ENCODE measurements at places on chromosomes 12 and 14.

DNA sequence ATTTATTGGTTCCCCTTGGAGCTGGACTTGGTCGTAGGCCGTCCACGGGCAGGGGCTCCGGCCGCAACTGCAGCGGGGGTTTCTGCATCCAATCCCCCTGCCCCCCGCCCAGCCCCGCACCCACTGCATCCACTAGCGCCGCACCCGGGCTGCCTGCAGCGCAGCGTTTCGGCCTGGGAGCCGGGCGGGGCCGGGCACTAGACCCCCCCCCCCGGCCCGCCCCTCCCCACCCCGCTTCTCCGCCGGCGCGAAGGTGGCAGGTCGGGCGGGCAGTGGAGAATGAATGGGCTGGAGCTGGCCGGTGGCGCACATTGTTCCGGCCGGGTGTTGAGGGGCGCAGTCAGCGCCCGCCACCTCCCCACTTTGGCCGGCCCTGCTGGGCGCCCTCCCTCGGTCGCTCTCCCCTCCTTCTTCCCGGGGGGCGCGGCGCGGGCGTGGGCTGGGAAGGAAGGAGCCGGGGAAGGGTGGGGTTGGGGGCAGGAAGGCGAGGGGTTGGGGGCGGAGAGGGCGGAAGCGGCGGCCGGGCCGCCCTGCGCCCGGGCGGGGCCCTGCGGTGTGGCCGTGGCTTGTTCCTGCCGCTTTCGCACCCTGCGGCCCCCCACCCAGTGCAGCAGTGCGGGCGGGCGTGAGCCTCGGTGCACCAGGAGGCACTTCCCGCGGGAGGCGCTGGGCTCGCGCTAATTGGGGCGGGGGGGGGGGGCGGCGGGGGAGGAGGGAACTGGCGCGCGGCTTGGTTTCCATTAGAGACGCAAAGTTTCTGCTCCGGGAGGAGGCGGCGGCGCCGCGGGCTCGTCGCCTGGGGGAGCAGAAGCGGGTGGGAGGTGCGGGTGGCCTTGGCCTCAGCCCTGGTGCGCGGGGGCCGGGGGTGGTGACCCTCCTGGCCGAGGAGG, 841 bp downstream of the CALM1 start:
- peak; percentile 68 for DNase-seq

- DNase-seq = no peak
These were observed 475.8 kb downstream of the RAD51B start for GRCh38 chr14:68295316-68295816.

DNA sequence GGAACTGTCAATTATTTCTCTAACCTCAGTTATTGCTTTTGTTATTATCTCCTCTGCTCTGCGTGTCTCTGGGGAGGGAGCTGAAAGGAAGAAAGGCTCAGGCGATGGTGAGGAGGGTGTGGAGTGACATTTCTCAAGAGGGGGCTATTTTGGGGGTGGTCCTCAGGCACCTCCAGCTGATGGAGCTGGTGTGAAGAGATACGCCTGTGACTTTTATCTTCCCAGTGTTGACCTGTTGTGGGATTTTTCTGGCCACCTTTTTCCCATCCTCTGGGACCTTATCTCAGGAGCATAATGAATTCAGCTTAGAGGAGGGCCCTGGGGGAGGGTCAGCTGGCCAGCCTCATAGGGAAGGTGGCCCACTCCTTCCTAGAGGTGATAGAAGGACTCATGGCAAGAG, 26.4 kb downstream of the KCNA5 start:
- DNase-seq = no peak

DNA sequence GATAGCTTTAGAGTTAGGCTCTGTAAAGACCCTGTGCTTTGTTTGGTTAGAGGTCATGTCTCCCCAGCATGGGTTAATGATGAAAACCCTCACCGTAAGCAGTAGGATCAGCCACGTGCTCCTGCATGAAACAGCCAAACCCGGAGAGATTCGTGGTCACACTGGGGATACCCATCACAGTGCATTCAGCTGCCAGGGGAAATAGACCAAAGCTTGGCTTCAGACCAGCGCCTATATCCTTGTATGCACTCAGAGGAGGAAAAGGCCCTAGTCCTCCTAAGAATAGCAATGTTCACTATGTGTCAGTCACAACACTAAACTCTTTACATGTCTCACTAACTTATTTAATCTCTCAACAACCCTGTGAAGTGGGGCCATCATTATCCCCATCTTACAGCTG, 16.3 kb downstream of the SPX start:
- DNase-seq = no peak

- DNase-seq = no peak
These were observed 54.4 kb downstream of the EFCAB11 start for GRCh38 chr14:89899917-89900663.

- DNase-seq = no peak
These were observed 2.9 kb downstream of the SLC15A4 start for GRCh38 chr12:128820723-128821432.

DNA sequence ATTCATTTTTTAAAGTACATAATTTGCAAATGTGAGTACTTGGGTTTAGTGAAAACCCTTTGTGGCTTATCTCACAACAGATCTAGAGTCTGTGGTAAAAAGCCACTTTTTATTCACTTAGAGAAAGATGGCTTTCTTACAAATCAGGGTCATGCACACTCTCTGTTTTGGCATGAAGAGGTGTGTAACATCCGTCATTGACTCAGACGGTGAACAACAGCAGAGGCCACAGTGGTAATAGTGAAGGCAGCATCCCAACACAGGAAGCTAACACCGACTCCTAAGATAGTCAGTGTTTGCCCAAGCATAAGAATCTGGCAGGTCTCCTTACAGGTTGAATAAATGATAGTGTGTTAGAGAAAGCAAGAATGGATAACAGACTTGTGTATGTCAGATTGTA, 593.0 kb downstream of the SOX5 start:
- no peak for DNase-seq

DNA sequence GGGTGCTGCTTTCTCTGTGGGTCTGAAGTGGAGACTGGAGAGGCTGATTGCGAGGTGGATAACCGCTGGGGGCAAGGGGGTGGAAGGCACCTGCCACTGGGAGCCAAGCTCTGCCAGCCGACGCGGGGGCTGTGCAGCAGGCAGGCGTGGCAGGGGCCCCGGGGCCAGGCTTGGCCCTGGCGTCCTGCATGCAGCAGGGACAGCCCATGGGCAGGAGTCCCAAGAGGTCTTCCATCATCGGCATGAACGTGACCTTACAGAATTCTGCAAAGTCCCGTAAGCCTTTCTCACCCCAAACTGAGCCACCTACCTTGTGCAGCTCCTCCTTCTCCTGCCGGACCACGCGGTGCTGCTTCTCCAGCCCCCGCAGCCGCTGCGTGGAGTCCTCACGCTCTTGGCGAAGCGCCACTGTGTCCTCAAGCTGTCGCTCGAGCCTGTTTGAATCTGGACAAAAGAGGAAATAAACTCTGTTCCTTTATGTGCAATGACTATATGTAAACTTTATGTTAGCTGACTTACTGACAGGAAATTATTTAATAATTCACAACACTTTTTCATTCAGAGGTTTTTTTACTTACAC, 51.3 kb downstream of the AMN start:
- no peak for DNase-seq

GRCh38 chr12:62264706-62265105, 4.5 kb downstream of the USP15 start:
- DNase-seq = no peak

- no peak for DNase-seq
These were observed 78.8 kb downstream of the C12orf75 start for GRCh38 chr12:105409279-105409678.

DNA sequence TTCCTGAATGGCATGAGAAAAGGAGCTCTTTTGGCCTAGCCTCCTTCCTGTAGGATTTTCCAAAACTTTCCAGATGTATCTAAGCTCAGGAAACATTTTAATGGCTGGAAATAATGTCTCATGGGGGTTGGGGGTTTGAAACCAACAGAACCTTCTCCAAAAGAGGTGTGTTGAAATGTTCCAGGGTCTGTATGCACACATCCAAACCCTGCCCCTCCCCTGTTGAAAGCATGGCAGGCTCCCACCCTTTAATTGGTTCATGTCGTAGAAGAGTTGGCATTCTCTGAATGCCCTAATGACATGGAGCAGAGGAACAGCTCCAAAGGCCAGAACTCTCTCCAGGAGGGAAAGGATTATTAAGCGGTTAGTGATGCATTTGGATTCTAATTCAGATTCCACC, 353.2 kb downstream of the ZFP36L1 start:
- no peak for DNase-seq

DNA sequence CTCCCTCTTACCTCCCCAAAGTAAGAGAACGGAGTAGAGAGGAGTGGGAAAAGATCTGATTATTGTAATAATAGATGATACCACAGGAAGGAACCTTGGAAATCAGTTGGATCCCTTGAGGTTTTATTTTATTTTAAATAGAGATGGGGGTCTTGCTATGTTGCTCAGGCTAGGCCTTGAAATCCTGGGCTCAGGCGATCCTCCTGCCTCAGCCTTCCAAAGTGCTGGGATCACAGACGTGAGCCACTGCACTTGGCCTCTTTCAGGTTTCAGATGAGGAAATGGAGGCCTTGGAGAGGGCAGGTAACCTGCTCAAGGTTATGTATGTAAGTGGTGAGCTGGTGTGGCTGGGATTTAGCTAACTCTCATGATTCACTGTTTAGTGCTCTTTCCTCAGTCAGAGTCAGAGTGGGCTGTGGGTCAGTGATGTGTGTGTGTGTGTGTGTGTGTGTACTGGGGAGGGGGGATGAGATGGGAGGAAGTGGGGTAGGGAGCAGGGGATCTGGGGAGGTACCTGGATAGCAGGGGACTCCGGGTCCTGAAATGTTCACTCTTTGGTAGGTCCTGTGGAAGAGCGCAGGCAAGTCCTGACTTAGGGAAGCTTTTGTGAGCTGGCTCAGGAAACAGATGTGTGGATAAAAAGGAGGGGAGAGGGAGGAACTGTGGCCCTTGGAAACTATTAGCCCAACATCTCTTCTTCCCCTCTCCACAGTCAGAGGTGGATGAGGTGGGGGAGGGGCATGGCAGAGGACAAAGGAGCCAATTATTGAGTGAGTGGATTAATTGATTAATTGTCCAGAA, 4.7 kb upstream of the CISTR start:
- no peak for DNase-seq

DNA sequence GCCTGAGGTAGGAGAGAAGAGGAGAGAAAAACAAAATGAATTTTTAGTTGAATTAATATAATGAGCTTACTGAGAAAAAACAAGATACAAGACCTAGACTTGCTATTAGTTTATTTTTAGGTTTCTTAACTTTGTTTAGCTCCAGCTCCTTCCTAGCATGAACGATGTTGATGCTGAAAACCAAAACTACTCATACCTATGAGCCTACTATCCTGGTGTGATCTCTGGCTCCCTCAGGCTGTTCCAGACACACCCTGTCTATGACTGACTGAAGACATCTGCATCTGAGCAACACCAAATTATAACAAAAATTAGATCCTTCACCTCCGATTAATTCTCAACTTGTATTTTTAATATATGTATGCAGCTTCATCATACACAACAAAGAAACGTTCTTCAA, 190.4 kb downstream of the SLC5A8 start:
- DNase-seq = no peak

- no peak for DNase-seq
These were observed 197.8 kb downstream of the PPM1H start for GRCh38 chr12:62737188-62737587.

DNA sequence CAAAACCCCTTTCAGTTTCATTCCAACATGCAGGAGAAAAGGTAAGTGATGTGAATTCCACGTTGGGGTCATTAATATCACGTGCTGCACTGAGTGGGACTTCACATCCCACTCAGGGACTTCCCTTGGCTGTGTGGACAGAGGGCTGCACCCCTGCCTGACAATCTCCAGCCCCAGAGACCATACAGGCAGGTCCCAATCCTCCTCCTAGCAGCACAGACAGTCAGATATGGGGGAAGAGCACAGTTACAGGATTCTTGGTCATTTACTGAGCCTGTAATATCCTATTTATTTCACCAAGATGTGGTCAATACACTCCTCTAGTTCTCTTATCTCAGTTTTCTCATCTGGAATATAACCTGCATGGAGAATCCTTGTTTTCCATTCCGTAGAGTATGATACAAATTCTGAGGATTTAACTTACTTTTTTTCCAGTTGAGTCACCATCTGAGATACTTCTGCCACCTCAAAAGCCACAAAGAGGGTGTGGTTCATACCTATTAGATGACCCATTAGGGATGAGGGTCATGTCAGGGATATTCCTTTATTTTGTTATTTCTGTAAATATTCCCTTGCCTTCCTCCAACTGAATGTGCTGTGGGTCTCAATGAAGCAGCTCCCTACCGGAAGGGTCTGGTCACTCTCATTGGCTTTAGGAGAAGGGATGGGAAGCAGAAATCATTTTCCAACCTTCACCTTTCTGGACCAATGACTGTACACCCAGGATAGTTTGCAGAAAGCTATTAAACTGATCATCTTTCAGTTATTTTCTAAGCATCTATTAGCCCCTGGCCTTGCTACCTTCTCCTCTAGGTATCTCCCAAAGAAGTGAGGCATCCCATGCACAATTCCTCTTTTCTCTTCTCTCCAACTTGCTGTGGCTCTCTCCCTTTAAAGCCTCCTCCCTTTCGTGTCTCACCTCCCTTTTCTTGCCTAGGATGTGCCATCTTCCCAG, 43.0 kb upstream of the NTF3 start:
- DNase-seq = no peak

DNA sequence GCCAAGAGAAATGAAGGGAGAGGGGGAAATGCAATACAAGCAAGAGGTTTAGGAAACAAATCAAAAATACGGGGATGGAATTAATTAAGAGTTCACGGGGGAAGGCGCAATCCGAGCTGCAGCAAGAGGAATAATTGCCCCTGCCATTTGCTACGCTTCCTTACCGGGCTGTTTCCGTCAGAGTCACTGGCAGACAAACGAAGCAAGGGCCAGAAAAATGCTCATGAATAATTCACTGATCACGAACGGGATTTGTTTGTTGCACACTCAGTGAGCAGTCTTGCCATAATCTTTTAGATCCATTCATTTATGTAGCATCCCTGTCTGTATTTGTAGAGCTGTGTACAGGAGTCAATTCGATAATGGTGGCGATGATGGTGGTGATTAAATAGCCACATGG, 39.0 kb downstream of the PLXNC1 start:
- DNase-seq = no peak

GRCh38 chr14:31936115-31936514, 141.0 kb upstream of the ARHGAP5 start:
- no peak for DNase-seq

DNA sequence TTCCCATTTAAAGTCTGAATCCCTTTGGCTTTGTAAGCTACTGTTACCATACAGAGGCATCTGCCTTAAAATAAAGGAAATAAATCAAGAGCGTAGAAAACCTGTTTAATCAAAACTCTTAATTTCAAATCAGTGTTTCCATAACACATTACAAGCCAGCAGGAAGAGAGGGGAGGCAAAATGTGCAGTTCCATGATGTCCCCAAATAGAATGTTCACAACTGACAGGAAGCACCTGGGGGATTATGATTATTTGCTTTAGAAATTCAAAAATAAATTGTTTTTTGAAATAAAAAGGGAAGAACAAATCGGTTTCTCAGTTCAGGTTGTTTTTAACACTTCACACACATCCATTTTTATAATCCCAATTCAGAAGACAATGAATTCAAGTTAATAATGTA, 21.4 kb downstream of the SOCS2 start:
- no peak for DNase-seq

- no peak for DNase-seq
These were observed 38.5 kb upstream of the RIN3 start for GRCh38 chr14:92475037-92475436.

Measured in CD4-positive, alpha-beta T cell treated with Interleukin-15 for 4 hours (primary cell).